MG63 (cell line): ENCODE measurements at places on chromosomes 16 and 17. TPM values are rescaled to one million over a fixed set of nuclear protein-coding genes. Genes with fewer than 3 reads are reported as not detected.

GRCh38 chr16:47734987-47735594 lies 274.0 kb downstream of the PHKB start:
- DNase-seq: no peak

GRCh38 chr17:37744633-37744927 lies 279 bp downstream of the HNF1B start:
- DNase-seq: no peak

Gene CNTROB
- 29.5 and 39.9 TPM in 2 replicates for total RNA-seq

GRCh38 chr16:73069581-73070262 lies 21.8 kb upstream of the ZFHX3 start:
- DNase-seq: no peak

Gene EIF5A
- total RNA-seq: 1,208 and 1,396 TPM in 2 replicates

- DNase-seq: no peak
Measured at GRCh38 chr16:26736084-26736483, 330.6 kb upstream of the C16orf82 start.

Gene TMEM100
- not detected in 2 replicates for total RNA-seq
